ENCODE measurements at places on chromosomes 13 and 19.

- DNase-seq, result no peak
Measured at GRCh38 chr13:32851083-32852069, 164.8 kb upstream of the KL start.

- no peak for DNase-seq
Measured at GRCh38 chr13:98060282-98060681, 82.6 kb upstream of the FARP1 start.

DNA sequence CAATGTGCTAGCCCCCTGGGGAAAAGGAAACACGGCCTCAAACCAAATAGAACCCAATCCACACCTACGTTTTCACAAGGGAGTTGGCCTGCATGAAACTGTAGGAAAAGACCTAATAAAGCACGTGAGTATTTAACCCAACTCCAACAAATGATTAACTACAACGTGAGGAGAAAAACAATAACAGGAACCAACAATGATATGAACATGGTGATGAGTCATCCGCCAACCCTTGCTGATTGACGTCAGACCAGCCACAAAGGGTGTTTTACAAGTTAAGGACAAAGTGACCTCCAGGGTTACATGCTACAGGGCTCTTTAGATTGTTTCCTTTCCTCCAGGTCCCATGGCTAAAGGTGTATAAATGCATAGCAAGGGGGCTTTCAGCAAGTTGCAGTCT lies 460.5 kb downstream of the COG6 start:
- DNase-seq, result peak; percentile 69

GRCh38 chr19:13872695-13873389 lies 4.1 kb upstream of the NANOS3 start:
- DNase-seq, result peak; percentile 85

- DNase-seq, result no peak
Measured at GRCh38 chr13:105602956-105603670, 932.3 kb downstream of the EFNB2 start.

DNA sequence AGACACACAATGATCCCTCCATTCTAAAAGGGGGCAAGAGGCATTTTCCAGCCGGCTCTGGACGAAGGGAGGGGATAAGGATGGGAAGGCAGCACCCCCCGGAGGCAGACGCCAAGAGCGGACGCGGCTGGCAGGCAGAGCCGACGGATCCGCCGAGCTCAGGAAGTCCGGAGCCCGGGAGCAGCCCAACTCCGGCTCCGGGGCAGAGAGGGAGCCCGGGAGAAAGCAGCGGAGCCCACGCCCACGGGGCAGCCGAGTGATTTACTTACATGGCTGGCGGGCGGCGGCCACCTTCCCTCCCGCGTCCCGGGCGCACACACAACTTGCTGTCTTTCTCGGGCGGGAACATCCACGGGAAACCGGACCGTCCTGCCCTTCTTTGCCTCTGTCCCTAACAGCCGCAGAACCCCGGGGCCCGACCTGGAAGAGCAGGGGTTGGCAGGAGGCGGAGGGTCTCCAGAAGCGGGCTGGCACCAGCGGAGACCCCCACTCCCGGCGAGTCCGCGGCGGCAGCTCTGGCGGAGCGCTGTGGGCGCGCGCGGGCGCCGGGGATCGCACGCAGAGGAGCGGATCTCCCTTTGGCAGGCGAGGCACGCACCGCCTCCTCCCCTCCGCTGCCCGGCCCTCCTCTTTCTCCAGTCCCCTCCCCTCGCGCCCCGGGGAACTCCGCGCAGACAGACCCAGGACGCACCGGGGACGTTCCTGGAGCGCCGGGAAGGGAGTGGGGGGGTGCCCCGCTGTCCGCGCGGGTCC lies at the start of gene LHFPL6:
Gene LHFPL6, minus strand, starts transcription at position 580 of the 753 bp plus-strand sequence.
- DNase-seq, result peak; percentile 81

DNA sequence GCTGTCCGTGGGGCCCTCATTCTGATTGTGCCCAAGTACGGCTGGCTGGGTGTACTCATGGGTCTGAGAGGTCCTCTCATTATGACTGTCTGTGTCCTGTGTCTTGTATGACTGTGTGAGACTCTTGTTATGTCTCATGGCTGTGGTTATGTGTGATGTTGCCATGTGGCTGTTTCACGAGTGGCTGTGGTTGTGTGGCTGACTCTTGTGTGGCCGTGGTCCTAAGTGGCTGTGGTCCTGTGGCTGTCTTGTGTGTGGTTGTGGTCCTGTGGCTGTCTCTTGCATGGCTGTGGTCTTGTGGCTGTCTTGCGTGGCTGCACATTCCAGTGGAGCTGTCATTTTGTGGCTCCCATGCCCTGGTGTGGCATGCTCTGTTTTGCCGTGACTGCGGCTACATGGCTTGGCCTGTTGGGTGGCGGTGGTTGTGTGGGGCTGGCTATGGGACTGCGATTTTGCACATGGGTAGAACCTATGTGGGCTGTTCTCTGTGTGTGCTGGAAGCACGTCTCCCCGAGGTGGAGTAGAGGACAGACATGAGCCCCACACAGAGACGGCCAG lies 2.5 kb downstream of the LYL1 start:
- peak; percentile 67 for DNase-seq

- DNase-seq, result peak; percentile 31
Measured at GRCh38 chr19:49916839-49917733, 11.9 kb upstream of the ATF5 start.

GRCh38 chr13:101838323-101838722 lies 385.8 kb downstream of the ITGBL1 start:
- no peak for DNase-seq

DNA sequence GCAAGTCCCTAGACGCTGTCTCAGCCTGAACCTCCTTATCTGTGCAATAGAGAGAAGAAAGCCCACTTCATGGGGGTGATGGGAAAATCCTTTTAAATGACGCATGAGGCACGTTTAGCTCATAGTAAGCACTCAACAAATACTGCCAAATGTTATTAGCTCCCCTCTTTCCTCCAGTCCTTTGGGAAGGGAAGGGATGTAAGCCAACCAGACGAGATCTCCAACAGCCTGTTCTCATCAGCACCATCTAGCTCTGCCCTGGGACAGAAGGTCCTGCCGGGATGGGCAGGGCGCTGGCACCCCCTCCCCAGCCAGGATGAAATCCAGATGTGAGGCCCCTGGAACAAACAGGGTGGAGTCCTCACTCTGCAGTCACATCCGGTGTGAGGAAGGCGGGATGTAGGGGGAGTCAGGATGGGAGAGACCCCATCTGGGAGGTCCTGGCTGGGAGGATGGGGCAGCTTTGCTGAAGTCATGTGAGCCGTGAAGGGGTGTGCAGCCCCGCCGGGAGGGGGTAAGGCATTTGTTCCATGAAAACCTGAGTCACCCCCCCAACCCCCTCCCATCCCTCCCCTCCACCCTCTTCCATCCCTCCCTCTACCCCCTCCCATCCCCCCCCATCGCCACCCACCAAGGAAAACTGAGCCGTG lies 4.6 kb downstream of the S1PR2 start:
- DNase-seq, result no peak

DNA sequence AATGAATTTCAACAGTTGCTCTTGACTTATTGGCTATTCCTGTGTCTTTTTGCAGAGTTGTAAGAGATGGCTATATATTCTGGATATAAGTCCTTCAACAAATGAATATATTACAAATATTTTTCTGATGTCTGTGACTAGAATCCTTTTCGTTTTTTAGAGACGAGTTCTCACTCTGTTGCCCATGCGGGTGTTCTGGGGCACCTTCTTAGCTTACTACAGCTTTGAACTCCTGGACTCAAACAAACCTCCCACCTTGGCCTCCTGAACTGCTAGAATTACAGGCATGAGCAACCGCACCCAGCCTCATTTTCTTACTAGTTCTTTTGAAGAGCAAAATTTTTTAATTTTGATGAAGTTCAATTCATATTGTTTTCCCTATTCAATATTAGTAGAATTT lies 287.8 kb downstream of the LIG4 start:
- DNase-seq, result no peak

- DNase-seq, result no peak
Measured at GRCh38 chr19:1451916-1452801, 2.2 kb downstream of the APC2 start.

DNA sequence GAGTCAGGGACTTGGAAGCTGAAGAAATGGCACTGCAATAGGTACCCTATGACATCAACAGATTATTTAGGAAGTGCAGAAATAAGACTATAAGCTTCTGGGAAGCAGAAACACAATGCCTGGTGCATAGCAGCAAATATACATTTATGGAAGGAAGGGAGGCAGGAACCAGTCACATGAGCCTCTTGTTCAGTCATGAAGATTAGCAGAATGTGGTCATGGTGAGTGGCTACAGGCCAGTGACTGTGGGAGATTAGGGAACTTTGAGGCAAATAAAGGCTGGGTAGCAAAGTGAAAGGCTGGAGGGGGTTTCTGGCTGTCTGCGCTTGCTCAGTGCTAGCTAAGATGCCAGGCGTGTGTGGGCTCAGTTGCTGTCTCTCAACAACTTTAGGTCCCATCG lies 96.3 kb downstream of the EPSTI1 start:
- no peak for DNase-seq

- DNase-seq, result peak; percentile 58
Measured at GRCh38 chr13:57624565-57625435, 6.7 kb upstream of the PCDH17 start.

DNA sequence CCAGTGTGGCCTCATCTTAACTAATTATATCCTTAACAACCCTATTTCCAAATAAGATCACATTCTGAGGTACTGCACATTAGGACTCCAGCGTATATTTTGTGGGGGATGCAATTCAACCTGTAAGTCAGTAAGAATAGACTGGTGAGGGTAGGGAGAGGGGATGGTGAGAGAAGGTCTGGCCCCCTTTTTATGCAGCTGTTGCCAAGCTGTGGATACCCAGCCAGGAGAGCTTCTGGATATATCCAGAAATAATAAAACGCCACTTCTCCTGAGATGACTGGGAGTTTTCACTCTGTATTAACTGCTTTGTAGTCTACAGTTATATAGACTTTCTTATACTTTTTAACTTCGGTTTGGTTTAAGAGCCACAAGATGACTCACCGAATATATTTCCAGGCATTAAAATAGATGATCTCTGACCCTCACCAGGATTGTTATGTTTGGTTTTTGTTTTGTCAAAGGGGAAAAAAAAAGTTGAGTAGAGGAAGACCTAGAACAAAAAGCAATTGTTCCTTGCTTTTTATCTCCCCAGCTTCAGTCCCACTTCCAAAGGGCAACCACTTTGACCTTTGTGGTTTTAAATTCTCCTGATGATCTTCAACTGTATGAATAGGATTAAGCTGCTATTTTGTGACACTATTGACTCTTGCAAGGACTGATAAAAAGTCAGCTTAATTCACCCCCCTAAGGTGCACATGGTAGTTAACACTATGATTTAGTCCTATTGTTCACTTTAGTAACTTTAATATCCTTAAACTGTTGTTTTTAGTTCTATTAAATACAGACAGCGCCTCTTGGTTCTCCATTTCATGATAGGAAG lies 3.1 kb upstream of the NEK3 start:
- no peak for DNase-seq

DNA sequence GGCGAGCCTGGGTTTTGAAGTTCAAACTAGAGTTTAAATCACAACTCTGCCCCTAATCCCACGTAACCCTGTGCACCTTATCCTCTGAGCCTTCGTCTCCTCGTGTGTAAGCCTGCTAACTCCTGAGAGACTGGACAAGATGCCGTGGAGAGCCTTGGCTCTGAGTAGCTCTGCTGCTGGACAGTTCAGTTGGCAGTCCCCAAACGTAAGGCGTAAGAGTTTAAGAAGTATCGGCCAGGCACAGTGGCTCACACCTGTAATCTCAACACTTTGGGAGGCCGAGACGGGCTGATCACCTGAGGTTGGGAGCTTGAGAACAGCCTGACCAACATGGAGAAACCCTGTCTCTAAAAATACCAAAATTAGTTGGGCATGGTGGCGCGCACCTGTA lies 4.7 kb upstream of the CD79A start:
- DNase-seq, result no peak

DNA sequence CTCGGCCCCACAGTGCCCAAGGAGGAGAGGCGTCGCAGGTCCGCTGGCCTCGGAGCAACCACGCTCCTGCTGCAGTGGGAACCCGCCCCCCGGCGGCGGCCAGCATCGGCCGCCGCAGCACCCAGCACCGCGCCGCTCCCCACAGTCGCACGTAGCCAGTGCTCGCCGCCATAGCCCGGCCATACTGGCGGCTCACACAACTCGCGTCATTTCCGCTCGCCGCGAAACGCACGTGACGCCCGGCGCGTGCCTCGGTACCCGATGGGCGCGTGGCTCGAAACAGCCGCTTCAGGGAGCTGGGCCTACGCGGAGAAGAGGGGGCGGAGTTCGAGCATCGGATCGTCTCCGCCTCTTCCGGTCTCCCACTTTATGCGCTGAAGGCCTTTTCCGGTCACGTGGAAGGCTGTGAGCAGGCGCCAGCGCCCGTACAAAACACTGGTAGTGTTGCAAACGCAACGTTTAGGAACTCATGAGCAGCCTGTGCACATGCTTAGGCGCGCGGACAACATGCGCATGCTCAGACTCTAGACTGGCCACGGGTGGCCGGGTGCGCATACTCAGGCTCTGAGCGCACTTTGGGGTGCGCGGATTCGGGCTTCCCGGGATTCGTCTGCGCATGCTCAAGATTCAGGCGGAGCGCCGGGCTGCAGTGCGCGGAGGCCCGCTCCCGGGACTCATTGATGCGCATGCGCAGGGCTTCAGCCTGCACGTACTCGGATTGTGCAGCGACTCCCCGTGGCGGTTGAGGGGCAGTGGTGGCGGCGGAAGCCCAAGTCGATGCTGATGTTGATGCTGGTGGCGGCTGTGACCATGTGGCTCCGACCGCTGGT lies at the start of the genes CATSPERD and LONP1:
Gene CATSPERD, plus strand, starts transcription at position 677 of the 830 bp plus-strand sequence. Its CDS starts 101 bp downstream, at position 778.
Gene LONP1, minus strand, starts transcription at position 186 of the 830 bp plus-strand sequence. Its CDS starts 14 bp downstream, at position 172.
- peak; percentile 99 for DNase-seq

DNA sequence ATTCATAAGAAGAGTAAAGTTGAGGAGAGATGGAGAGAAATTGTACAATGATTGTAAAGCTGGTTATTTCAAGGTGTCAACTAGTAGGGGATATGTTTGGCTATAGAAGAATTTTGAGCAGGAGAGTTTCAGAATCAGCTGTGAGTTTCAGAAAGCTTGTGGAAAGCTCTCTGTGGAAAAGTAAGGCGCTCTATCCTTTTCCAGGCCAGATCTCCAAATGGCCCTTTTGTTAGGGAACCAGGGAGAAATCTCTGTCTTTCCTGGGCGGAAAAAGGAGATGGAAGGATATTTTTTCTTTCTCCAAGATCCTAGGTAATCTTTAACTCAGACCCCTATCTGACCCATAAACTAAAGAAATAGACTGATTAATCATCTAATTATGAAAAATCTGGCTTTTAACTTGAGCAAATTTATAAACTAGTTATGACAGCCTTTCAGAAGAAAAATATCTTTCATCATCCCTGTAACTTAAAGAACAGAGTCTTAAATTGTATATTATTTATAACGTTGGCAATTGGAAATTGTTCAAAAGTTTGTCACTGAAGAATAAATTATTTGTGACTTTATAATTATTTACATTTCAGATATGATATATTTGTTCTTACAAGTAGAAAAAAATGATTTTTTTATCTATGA lies 34.5 kb downstream of the SPRY2 start:
- DNase-seq, result no peak

- peak; percentile 90 for DNase-seq
Measured at GRCh38 chr19:40907968-40908735, 26.1 kb upstream of the CYP2A7 start.

- DNase-seq, result no peak
Measured at GRCh38 chr13:37886879-37887278, 17.3 kb upstream of the TRPC4 start.

- peak; percentile 23 for DNase-seq
Measured at GRCh38 chr19:31312009-31312676, 37.1 kb downstream of the TSHZ3 start.

Measured in common myeloid progenitor, CD34-positive (primary cell).